ENCODE measurements at places on chromosomes 6 and 20. TPM values are rescaled to one million over a fixed set of nuclear protein-coding genes. Genes with fewer than 3 reads are reported as not detected.
A peak's percentile ranks its signal among the peaks of the same experiment; 100 is the strongest.

GRCh38 chr6:87700397-87701343 is 1.4 kb downstream of the AKIRIN2 start:
- DNase-seq: no peak

DNA sequence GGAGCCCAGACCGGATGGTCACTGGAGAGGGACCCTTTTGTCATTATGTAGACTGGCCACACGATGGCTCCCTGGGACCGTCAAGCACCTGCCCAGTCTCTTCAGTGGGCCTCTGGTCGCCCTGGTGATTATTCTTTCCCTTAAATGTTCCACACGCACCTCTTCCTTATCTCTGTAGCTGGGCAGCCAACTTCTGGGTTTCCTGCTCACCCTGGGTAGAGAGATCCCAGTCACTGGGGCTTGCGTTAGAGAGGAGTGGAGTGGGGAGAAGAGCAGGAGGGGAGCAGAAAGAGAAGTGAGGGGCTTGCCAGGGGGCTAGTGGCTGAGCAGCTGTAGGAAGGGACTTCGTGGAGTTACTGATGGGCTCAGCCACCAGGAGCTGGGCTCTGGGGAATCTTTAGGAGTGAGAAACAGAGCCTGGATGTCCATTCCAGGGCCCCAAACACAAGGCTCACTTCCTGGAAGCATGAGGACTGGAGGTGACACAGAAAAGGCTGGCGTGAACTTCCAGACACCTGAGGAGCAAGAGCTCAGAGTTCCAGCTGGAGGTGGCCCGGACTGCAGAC is 150.1 kb downstream of the DHX35 start:
- DNase-seq: peak; percentile 7

GRCh38 chr6:138956244-138956924 is 31.7 kb downstream of the REPS1 start:
- DNase-seq: no peak

DNA sequence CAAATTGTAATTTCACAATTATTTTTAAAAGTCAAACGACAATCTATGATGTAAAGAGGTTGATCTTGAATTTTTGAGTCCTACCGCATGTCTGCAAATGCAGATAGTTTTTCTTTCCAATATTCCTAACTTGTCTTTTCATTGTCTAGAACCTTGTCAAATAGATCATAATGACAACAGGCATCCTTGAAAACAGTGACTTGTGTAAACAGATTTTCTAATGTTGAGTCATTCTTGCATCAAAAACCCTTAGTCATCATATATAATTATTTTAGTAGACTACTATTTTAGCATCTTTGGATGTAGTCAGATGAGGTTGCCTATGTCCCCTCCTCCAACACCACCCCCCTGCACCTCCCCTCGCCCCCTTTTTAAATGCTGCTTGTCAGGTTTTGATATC is 43.8 kb downstream of the BMP6 start:
- DNase-seq: no peak

GRCh38 chr6:36975231-36976006 is 10.6 kb downstream of the MTCH1 start:
- no peak for DNase-seq

- no peak for DNase-seq
Measured at GRCh38 chr20:44518248-44518647, 3.6 kb downstream of the SERINC3 start.

GRCh38 chr20:43191946-43192863 is 2.5 kb upstream of the PTPRT start:
- DNase-seq: no peak

DNA sequence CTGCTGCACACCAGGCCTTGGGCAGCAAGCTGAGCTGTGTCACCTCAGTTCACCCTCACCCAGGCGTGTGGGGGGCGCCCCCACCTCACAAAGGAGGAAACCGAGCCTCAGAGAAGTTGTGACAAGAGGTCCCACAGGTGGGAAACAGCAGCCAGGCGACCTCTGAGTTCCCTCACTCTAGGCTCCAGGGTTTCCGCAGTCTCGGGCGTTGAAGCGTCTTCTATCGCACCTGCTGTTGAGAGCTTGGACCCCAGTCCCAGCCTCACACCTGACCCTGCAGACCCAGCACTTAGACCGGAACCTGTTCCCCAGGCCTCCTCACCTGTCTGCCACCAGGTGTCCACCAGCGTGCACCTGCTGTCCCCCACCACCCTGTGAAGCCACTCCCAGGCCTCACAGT is 22.3 kb upstream of the APMAP start:
- DNase-seq: no peak

GRCh38 chr6:26205625-26206574 is 118.7 kb downstream of the HFE start:
- peak; percentile 53 for DNase-seq

LAMA2 gene
- 18.4 TPM for total RNA-seq

RNF39 gene
- not detected for total RNA-seq

ZSWIM1 gene
- 12.6 TPM for total RNA-seq

FGD2 gene
- 14.1 TPM for total RNA-seq

MAP7 gene
- 68.6 TPM for total RNA-seq

Data from mucosa of descending colon (tissue), 3 donors.